ENCODE measurements at places on chromosomes 12 and 14.

DNA sequence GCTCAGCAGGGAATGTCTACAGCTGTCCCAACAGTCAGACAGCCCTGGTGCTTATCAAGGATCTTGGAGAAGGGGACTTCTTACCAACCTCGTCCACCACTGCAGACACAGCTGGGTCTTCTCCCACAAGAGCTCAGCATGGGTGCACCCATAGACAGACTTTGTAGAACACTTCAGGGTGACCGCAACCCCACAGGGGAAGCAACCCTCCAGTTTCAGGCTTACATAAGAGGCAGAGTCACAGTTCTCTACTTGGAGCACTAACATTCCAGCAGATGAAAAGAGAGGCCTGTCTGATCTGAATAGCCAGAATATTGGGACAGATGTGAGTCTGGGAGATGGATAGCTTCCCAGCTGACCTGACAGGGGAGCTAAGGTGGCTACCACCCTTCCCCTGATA lies 3.5 kb upstream of the CLEC1A start:
- no peak for DNase-seq

DNA sequence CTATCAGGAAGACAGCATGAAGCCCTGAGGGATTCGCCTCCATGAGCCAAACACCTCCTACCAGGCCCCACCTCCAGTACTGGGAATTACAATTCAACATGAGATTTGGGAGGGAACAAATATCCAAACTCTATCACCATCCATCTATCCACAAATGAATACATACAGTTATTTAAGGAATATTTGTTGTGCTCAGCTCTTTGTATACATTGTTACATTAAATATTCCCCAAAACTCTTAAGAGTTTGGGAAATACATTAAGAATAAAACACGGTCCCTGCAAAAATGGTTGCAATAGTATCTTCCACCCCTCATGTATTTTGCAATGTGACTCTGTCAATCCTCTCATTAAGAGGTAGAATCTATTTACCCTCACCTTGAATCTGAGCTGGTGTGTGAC lies 109.8 kb upstream of the PLXNC1 start:
- no peak for DNase-seq

DNA sequence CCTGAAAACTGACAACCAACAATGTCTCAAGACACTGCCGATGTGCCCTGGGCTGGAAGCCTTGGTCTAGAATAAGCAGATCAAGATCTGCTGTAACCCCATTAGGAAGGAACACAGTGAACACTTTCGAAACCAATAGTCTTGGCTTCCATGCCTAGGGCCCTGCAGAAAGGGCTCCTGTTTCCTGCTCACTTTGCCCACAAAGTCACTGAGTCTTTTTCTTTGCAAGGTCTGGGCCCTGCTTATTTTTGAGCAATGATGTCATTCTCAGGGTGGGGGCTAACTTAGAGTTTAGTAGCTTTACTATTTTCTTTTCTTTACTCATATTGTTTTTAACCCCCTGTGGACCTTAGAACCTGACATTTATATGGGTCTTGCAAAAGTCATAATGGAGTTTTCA lies 704.2 kb upstream of the TMEM132C start:
- DNase-seq: no peak

GRCh38 chr12:107903341-107904061 lies 129.0 kb downstream of the ASCL4 start:
- no peak for DNase-seq

DNA sequence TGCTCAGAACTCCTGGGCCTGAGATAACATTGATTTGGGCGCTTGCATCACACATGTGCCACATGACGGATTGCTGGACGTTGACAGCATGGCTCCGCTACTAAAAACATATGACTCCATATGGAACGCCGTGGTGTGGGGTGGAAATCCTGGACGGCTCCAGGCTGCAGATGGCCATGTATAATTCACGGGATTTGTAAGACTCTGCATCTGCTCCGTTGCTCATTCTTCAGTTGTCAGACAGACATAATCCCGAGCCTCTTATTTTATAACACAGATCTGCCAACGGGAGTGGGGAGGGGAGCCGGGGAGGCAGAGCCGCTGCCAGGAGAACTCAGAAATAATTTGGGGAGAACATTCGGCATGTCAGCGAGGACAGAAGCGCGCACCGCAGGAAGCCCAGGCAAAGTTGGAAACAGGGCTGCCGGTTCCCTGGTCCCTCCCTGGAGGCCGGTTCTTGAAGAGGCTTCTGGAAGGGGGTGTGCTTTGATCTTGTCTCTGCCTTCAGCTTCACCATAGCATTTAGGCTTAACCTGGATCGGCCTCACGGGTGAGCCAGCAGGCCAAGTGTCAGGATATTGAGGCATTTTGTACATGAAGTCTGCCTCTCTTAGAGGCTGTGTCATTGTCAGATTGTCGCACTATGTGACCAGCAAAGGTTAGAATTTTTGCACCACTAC lies 45.8 kb upstream of the MYL2 start:
- no peak for DNase-seq

- DNase-seq: no peak
Observed at GRCh38 chr12:129083121-129083840, 230.0 kb downstream of the GLT1D1 start.

DNA sequence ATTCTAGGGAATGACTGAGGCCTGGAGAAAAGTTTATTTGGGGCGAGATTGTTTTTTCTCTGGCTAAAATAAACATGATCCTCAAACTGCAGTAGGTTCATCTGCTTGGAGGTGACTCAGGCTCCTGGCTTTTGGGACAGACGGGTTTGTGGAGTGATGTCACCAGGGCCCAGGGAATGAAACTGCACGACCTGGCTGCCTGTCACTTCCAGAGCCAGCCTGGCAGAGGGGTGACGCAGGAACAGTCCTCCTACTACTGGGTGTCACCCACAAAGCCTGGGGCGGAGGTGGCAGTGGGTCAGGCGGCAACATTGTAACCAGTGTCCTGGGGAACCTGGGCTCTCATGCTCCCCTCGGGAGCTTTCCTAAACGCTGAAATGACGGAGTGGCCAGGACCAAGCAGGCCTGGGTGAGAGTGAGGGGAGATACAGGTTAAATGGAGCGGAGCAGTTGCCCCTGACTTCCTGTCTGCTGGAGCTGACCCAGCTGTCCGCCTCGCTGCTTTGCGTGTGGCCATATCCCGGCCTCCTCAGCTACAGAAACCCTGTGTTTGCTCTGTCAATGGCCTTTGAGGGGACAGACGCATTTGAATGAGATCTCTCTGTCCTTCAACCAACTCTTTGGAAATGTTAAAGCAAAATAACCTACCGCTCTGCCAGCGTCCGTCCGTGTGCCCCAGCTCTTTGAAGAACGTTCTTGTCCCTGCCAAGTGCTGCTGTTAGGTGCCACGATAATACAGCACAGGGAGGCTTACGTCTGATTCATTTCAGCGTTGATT lies 6.5 kb downstream of the HIP1R start:
- peak; percentile 65 for DNase-seq

DNA sequence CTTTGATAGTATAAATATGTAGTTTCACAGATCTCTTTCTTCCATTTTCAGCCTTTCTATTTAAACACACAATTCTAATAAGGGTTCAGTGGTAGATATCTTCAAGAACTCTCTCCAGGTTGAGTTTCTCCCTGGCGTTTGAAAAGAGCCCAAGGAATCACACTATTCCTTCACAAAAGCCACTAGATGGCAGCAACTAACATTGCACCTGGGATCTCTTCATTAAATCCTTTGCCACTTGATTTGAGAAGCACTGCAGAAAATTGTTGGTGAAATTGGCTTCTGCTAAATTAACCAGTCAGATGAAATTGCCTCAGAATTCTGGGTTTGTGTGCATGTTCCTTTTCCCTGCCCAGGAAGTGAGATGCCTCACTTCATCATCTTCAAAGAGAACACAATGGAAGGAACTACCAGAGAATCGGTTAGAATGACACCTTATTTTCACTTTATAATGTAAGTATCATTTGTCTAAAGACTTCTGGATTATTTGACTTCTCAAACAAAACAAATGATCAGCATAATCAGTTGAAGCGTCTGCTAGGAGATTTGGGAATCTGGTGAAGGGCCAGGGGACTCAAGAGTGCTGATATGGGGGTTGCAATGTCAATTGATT lies 6.8 kb downstream of the CCDC198 start:
- DNase-seq: no peak

DNA sequence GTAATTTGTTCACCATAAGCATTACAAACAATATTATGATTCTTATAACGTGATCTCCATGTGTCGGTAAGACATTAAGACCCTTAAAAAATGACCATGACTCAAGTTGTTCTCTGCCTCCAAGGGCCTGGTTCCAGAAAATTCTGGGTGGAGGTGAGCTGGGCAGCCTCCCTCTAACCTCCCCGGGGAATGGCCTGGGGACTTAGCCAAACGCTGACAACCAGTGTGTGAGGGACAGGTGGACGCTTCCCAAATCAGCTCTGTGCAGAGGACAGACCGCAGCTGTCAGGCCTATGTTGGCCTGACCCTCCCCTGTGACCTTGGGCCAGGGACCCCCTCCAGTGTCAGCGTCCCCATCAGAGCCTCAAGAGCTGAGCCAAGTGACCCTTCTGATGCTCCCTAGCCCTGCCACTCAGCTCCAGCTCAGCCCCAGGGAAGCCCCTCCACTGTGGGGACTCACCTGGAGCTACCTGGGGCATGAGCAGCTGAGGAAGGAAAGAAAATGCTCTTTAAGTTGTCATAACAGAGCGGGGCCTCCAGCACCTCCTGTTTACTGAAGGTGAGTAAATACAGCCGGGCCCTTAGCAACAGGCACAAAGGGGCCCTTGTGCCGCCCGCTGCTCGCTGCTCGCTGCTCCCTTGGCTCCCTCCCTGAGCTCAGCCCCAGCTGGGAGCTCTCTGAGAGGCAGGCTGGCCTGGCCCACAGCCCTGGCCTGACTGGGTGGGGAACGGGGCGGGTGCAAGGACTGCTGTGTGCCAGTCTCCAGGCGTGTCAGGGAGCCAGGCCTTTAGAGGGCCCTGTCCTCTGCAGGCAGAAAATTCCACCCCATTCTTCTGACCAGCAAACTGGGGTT lies 116.6 kb downstream of the CALM1 start:
- DNase-seq: no peak

- DNase-seq: no peak
Observed at GRCh38 chr12:54432815-54433164, 13.7 kb upstream of the ITGA5 start.

DNA sequence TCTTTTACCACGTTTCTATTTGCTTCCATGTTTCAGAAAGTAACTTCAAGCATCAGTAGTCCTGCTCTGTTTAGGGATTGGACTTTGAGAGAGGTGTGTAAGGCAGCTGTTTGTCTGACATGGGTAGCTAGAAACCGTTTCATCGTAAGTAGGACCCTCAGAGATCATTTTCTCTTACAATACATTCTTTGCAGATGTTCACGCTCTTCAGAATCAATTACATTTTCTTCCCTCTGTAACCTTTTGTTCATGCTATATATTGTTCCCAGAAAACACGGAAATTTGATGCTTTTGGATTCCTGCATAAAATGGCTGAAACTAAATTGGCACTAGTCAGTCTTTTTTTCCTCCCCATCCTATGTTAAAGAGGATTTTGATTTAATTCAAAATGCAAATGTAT lies 62.6 kb upstream of the AEBP2 start:
- no peak for DNase-seq

GRCh38 chr14:98210045-98210672 lies 1061.8 kb downstream of the BCL11B start:
- DNase-seq: no peak

DNA sequence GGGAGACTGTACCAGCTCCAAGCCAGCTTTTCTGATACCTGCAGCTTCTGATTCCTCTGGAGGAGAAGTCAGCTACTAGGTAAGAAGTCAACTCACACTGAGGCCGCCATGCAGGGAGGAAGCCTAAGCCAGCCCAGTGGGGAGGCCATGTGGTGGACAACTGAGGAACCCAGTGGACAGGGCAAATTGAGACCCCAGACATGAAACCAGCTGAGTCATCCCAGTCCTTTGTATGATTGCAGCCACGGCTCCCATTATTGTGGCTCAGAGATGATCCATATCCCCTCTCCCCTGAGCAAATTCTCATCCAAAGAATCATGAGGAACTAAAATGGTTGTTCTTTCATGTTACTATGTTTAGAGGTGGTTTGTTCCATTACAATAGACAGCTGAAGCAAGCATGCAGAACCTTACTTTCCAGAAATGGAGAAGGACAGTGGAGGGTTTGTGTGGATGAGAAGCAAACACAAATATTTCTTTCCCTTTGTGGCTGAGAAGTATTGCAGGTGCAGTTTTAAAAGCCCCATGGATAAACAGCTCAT lies 1147.3 kb upstream of the TMEM132C start:
- no peak for DNase-seq

- no peak for DNase-seq
Observed at GRCh38 chr12:67646775-67647174, 1.8 kb upstream of the DYRK2 start.

GRCh38 chr14:85063747-85064146 lies 466.2 kb upstream of the FLRT2 start:
- DNase-seq: no peak

- DNase-seq: no peak
Observed at GRCh38 chr14:103298620-103299019, 35.4 kb upstream of the EIF5 start.

DNA sequence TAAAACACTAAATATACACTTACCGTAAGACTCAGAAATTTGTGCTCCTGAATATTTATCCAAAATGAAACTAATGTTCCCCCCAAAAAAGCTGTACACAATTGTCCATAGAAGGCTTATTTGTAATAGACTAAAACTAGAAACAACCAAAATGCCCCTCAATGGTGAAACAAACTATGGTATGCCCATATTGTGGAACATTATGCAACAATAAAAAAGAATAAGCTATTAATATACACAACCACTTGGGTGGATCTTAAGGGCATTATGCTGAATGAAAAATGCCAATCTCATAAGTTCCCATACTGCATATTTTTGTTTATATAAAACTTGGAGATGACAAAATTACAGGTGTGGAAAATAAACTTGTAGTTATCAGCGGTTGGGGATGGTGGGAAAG lies 357.4 kb downstream of the KCNH5 start:
- DNase-seq: no peak

DNA sequence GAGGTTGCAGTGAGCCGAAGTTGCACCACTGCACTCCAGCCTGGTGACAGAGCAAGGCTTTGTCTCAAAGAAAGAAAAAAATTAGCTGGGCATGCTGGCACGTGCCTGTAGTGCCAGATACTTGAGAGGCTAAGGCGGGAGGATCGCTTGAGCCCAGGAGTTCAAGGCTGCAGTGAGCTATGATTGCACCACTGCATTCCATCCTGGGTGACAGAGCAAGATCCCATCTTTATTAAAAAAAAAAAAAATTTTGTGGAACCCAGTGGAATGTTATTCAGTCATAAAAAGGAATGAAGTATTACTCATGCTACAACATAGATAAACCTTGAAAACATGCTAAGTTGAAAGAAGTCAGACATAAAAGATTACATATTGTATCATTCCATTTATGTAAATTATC lies 8.3 kb upstream of the ERBB3 start:
- no peak for DNase-seq

Measured in amniotic stem cell (primary cell).